ENCODE measurements at places on chromosomes 11 and 22. TPM values are rescaled to one million over a fixed set of nuclear protein-coding genes. Genes with fewer than 3 reads are reported as not detected.
A peak's percentile ranks its signal among the peaks of the same experiment; 100 is the strongest.

DNA sequence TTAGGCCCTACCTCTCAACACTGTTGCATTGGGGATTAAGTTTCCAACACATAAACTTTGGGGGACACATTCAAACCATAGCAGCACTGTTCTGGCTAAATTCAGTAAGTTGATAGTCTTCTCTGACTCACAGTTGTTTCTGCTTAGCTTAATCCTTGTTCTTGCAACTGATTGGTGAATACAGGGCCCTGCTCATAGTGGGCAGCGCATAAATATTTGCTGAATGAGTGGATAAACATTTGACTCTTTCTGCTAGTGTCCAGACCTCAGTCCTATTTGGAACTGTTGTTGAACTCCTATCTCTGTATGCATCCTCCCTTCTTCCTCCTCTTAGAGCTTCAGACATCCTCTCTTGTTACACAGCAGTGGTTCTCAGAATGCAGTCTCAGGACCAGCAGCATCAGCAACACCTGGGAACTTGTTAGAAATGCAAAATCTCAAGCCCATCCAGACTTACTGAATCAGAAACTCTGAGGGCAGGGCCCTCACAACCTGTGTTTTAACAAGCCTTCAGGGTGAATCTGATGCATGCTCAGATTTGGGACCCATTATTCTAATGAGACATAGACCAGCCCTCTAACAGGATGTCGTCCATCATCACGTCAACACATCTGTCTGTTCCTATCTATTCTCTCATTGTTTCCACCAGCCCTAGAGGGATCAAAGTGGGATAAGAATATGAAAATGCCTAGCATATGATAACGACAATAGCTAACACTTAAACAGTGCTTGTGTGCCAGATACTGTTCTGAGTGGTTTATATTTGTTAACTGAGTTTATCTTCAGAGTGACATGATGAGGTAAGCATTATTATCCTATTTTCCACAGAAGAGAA is 22.3 kb downstream of the SPON1 start:
- no peak for DNase-seq
- H3K4me1 ChIP-seq = no peaks in the 10 kb centered on the region
- no peak overlapping the region for H3K4me3 ChIP-seq

GRCh38 chr11:47724041-47724729 is 9.0 kb upstream of the AGBL2 start:
- H3K4me3 ChIP-seq = no peak overlapping the region
- no peaks in the 10 kb centered on the region for H3K27me3 ChIP-seq
- H3K4me1 ChIP-seq = no peaks in the 10 kb centered on the region

DNA sequence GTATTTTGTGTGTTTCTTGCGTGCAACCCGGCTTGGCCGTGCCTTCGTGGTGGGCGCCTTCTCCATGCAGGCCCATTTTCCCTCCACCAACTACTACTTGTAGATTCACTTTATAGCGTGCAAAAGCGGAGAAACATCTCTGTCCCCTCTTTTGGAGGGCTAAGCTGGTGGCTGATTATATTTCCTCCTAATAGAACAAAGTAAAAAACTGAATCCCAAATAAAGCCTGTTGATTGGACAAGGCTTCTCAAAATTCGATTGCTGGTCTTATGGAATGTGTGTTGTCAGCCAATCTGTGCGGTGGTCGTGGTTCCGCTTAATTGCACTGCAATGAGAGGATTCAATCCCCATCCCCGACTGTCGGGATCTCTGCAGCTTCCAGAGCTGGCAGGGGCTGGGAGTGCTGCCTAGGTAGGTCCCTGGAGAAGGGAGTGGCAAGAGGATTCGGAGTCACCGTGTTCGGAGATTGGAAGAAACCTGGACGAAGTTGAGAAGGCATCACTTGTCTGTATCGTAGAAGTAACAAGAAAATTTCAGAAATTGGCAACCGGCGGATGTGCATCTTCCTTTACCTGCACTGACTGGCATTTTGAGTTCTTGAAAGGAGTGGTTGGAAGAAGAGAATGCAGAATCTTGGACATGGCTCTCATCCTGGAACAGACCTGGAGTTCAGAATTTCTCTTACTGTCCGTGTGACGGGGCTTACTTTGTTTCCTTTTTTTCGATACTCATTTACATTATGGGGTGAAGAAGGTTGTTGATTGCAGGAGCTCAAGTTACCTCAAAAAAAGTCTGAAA is 1.1 kb downstream of the HMGXB4 start:
- H3K4me3 ChIP-seq = peak overlapping the region; percentile 82
- peaks cover 5% of the 10 kb centered on the region for H3K4me1 ChIP-seq
- peak; percentile 36 for DNase-seq
- H3K36me3 ChIP-seq = peaks cover 9% of the 10 kb centered on the region
- H3K27me3 ChIP-seq = no peaks in the 10 kb centered on the region

- no peak for DNase-seq
- H3K4me3 ChIP-seq = no peak overlapping the region
- no peaks in the 10 kb centered on the region for H3K4me1 ChIP-seq
- H3K27me3 ChIP-seq = no peaks in the 10 kb centered on the region
- H3K36me3 ChIP-seq = no peaks in the 10 kb centered on the region
Measured at GRCh38 chr11:93821617-93822016, 28.8 kb downstream of the VSTM5 start.

- DNase-seq = no peak
- H3K27me3 ChIP-seq = no peaks in the 10 kb centered on the region
- H3K27ac ChIP-seq = no peak overlapping the region
- H3K4me1 ChIP-seq = no peaks in the 10 kb centered on the region
Measured at GRCh38 chr11:105827906-105828305, 194.1 kb downstream of the MSANTD4 start.

DNA sequence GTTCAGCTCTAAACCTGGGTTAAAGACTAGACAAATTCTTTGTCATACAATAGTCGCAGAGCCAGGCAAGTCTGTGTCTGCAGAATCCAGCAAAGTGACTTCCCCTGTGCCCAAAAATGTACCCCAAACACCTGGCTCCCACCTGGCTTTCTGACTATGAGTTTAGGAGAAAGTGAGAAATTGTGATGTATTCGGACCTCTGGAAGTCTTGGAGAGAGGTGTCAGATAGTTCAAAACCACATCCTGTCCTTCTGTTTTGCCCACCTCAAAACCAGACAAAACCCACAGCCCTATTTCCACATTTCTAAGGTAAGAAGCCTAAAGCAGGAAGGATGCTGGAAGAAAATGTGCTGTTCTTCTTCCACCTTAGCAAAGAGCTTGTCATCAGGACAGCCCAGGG is 63.8 kb upstream of the CLMP start:
- peaks cover 3% of the 10 kb centered on the region for H3K27me3 ChIP-seq
- no peak for DNase-seq

GRCh38 chr22:36795633-36796032 is 19.7 kb upstream of the IFT27 start:
- no peaks in the 10 kb centered on the region for H3K36me3 ChIP-seq
- H3K27ac ChIP-seq = no peak overlapping the region
- peaks cover 15% of the 10 kb centered on the region for H3K27me3 ChIP-seq
- H3K4me1 ChIP-seq = peaks cover 8% of the 10 kb centered on the region
- DNase-seq = no peak

DNA sequence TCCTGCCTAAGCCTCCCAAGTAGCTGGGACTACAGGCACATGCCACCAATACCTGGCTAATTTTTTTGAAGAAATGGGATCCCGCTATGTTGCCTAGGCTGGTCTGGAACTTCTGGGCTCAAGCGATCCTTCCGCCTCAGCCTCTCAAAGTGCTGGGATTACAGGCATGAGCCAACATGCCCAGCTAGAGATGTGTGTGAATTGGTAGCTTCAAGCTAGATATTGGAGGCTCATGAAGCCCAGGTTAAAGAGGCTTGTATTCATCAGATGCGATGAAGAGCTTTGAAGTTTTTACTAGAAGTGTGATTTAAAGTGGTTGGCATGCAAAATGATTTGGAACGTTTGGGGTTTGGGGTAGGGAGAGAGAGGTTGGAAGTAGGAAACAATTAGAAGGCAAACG is 19.6 kb downstream of the NF2 start:
- DNase-seq = no peak
- H3K36me3 ChIP-seq = no peaks in the 10 kb centered on the region

DNA sequence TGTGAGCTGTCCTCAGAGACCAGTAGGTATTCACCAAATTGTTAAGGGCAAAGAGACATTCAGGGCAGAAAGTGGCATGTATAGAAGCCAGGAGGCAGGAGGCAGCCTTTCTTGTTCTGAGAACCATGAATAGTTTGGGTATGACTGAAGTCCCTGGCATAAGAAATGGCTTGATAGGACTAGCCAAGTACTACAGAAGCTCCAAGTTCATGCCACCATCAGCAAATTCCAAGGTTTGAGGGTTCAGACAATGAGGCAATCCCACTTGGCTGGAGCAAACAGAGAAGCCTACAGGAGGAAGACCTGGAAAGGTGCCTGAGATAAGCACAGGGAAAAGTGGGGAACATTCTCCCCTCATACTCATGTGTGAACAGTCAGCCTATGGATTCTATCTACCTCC is 25.8 kb downstream of the XRRA1 start:
- DNase-seq = no peak
- no peak overlapping the region for H3K27ac ChIP-seq
- peaks cover 24% of the 10 kb centered on the region for H3K36me3 ChIP-seq
- H3K4me3 ChIP-seq = no peak overlapping the region
- H3K27me3 ChIP-seq = no peaks in the 10 kb centered on the region
- no peaks in the 10 kb centered on the region for H3K4me1 ChIP-seq

- no peak overlapping the region for H3K4me3 ChIP-seq
- no peak for DNase-seq
- H3K27me3 ChIP-seq = no peaks in the 10 kb centered on the region
- no peaks in the 10 kb centered on the region for H3K36me3 ChIP-seq
- H3K27ac ChIP-seq = no peak overlapping the region
- no peaks in the 10 kb centered on the region for H3K4me1 ChIP-seq
Measured at GRCh38 chr11:98300719-98301118, 720.0 kb upstream of the CNTN5 start.

- H3K27ac ChIP-seq = no peak overlapping the region
- no peaks in the 10 kb centered on the region for H3K36me3 ChIP-seq
- peaks cover 18% of the 10 kb centered on the region for H3K27me3 ChIP-seq
- H3K4me1 ChIP-seq = peaks cover 4% of the 10 kb centered on the region
Measured at GRCh38 chr22:48496226-48496845, 1331.3 kb downstream of the BRD1 start.

GRCh38 chr11:117888139-117888566 is 11.7 kb upstream of the FXYD6 start:
- H3K4me3 ChIP-seq = no peak overlapping the region
- peaks cover 29% of the 10 kb centered on the region for H3K4me1 ChIP-seq

Gene MAJIN
- total RNA-seq = not detected

Gene LRP4
- total RNA-seq = 11.1 TPM

Gene CARNS1
- 29.2 TPM for total RNA-seq

Gene LRRC32
- 21.8 TPM for total RNA-seq

Gene SLC22A12
- total RNA-seq = not detected

Gene PHLDA2
- total RNA-seq = not detected

Data from muscle of leg (tissue), 16 donors.